Cardiac septum (tissue), 1 donor: ENCODE measurements at places on chromosomes 1 and 21.

- DNase-seq = no peak
Measured at GRCh38 chr1:110476028-110476765, 25.2 kb downstream of the PROK1 start.

DNA sequence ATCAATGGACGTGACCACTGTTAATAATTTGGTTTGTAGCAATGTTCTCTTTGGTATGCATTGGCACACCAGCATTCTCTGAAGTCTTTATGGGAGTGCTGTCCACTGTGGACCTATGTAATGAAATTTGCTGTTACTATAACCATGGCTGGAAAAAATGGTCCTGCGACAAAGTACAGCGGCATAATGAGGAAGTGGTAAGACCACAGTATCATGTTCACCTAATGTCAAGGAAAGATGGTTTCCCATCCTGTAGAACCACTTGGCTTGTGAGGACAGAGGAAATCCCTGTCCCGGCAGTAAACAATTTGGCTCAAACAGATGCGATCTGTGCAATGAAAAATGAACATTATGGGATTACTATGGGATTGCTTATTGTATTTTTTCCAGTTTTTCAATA, 173.9 kb upstream of the IVNS1ABP start:
- DNase-seq = no peak

GRCh38 chr1:22817462-22817861, 106.8 kb downstream of the EPHB2 start:
- no peak for DNase-seq

- no peak for DNase-seq
Measured at GRCh38 chr1:2470290-2471158, 5.6 kb upstream of the PLCH2 start.

GRCh38 chr1:68234094-68234493, 1.8 kb upstream of the WLS start:
- DNase-seq = no peak

DNA sequence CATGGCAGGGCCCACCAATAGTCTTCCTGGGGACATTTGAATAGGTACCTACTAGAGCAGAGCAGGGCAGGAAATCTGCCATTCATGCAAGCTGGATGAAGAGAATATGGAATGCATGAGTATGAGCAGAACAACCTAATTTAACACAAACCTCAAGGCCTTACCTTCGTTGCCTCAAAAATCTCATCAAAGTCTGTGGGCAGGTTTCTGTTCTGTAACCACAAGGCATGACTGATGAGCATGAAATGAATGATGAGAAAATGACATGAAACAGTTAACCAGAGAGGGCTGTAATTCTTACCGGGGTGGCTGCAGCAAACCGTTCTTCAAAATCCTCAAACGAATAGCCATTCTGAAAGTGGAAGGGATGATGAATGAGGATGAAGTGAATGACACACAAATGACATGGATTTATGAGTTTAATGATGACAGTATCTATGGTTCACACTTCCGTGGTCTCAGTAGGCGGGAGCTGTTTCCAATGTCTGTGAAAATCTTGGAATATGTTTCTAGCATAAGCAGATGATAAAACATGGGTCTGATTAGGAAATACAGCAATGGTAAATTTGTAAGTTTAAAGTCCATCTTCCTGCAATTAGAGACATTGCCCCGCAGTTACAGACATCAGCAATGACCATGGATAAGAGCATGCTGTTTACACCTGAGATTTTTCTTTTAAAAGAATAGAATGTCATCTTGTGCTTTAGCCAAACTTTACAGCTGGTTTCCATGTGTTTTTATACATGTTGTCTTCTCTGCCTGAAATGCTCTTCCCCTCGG, 67.6 kb upstream of the C8B start:
- no peak for DNase-seq

- DNase-seq = no peak
Measured at GRCh38 chr1:167832693-167833092, 81.2 kb downstream of the ADCY10 start.

DNA sequence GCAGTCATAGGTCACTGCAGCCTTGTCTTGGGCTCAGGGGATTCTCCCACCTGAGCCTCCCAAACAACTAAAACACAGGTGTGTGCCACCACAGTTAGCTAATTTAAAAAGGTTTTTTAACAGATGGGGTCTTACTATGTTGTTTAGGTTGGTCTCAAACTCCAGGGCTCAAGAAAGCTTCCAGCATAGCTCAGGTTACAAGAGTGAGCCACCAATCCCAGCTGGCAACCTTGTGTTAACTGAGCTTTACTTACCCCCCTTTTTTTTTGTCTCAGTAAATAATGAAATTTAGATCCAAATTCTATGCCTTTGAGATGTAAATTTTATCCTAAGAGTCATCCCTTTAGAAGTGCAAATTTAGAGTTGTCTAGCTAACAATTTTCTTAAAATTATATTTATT, 103.9 kb upstream of the OLFM3 start:
- DNase-seq = no peak

GRCh38 chr1:101216623-101217022, 20.2 kb upstream of the S1PR1 start:
- no peak for DNase-seq

DNA sequence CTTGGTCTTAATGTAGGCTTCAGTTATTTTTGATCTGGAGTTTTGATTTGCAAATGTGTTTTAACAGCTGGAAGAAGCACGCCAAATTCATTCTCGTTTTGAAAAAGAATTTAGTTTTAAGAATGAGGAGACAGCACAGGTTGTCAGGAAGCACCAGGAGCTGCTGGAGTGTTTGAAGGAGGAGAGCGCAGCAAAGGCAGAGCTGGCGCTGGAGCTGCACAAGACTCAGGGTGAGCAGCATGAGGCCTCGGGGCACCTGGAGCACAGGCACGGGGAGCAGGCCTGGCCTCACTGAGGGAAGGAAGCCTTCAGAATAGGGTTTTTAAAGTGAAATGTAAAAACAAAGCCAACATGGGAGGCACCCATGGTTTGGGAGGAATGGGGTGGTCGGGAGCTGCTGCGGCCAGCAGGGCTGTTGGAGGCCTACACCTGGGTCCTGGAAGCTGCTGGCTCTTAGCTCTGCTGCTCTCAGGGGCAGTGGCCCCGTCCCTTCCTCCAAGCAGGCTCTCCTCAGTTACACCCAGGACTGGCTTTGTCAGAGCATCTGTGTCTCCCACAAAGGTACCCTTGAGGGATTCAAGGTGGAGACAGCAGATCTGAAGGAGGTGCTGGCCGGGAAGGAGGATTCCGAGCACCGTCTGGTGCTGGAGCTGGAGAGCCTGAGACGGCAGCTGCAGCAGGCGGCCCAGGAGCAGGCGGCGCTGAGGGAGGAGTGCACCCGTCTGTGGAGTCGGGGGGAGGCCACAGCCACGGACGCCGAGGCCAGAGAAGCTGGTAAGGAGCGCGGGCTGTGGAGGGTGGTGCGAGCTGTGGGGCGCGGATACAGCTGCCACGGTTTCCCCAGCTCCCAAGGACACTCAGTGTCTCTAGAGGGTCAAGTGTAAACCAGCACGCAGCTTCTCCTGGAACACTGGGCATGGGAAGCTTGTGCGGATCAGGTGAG, 66.9 kb downstream of the PCNT start:
- DNase-seq = no peak

DNA sequence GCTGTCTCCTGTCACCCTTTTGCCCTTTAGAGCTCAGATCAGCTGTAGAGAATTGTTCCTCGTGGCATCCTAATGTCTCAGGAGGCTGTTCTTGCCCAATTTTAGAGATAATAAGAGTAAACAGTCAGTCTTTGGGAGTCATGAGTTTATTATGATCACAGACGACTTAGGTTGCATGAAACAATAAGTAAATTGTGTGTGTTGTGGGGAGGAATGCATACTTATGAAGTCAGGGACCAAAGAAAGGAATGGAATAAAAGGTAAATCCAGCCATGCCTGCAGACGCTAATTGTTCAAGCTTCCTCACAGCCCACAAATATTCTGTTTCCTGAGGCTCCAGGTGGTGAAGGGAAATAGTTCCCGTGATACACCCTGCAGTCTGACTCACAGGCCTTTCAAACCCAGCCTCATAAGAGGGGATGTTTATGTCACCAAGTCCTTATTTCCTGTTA, 897 bp downstream of the EPHX4 start:
- no peak for DNase-seq

DNA sequence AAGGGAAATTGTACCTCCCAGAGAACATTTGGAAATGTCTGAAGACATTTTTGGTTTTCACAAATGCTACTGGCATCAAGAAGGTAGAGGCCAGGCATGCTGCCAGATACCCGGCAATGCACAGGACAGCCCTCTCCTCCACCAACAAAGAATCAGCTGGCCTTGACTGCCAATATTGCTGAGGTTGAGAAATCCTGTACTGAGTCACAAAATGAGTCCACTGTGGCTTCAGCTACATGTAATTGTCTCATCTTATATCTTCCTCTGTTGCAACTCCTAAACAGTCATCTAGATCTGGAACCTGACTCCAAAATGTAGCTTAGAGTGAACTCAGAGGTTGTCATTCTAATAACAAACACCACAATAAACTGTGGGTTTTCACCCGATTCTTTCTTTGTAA, 327.5 kb upstream of the POGK start:
- DNase-seq = no peak

DNA sequence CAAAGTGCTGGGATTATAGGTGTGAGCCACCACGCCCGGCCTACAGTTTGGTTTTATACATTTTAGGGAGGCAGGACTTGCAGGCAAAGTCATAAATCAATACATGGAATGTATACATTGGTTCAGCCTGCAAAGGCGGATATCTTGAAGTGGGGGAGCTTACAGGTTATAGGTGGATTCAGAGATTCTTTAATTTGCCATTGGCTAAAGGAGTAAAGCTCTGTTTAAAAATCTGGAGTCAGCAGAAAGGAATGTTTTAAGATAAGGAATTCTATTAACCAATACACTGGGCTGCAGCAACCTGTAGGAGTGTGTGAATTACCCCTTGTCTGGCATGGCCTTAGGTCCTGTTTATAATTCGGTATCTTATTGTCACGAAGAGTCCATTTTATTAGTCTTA, 57.6 kb downstream of the OPTC start:
- no peak for DNase-seq

DNA sequence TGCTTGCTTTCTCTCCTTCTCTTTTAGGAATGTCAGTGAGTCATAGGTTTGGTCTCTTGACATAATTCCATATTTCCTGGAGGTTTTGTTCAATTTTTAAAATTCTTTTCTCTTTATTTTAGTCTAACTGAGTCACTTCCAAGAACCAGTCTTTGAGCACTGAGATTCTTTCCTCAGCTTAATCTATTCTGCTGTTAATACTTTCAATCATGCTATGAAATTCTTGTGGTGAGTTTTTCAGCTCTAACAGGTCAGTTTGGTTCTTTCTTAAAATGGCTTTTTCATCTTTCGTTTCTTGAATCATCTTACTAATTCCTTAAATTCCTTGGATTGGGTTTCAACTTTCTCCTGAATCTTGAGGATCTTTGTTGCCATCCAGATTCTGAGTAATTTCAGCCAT, 321.0 kb downstream of the PTBP2 start:
- DNase-seq = no peak

DNA sequence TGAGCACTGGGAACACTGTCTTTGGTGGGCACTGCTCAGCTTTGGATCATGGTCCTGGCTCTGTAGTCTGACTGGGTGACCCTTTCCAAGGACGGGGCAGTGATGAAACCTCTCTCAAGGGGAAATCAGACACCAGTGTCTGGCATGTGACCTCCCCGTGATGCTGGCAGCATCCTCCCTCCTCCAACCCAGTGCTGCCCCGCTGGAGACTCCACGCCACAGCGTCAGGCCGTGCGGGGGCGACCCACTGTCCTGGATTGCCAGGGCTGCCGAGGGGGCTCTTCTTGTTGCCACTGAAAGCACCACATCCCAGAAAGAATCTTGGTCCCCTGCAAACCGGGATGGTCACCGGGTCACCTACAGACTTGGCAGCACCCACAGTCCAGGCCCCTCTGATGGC, 146.4 kb upstream of the ARHGEF16 start:
- no peak for DNase-seq

DNA sequence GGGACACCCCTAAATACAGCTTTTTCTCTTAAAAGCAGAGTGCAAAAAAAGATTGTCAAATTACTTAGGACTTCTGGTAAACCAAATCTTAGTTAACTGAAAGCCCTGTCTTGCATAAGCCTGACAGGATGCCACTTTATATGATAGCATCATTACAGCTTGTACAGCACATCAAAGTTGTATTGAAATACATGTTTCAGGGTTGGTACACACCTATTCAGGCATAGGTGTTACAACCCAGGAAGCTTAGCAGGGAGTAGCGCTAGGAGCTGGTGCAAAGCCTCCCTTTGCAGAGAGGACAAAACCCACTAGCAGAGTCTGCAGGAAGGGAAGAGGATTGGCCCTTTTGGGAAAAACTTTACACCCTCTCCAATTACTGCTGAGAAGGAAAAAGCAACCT, 258.9 kb upstream of the SGIP1 start:
- DNase-seq = no peak

DNA sequence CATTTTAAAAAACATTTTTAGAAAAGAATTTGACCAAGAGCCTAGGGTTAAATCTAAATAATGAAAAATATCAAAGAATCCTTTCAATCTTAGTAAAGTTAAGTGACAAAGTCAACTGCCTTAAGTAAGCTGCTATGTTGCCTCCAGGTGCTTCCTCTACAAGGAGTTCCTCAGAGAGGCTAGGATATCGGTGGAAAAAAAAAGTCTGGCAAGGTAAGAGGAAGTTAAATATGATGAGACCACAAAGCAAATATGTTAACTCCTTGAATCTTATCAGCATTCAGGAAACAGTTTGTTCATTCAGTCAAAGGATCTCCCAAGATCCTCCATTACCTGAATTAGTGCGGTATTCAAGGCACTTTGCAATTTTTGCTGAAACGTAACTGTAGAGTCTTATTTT, 563.5 kb downstream of the PTPRC start:
- no peak for DNase-seq

- DNase-seq = no peak
Measured at GRCh38 chr1:69433073-69433472, 134.6 kb upstream of the LRRC7 start.

DNA sequence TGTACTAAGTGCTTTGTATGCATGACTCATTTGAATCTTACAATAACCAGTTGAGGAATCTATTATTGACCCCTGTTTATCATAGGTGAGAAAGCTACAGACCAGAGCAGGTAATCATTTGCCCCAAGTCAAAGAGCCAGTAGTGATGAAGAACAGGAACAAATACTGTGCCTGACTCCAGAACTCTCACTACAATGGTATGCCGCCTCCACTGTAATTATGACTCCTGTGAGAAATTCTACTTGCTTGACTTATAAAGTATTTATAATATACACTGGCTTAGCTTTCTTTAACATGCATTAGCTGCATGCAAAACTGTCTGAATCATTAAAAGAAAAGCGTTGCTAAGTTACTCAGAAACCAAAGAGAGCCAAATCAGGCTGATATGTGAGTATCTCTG, 92.6 kb downstream of the ZNF281 start:
- DNase-seq = no peak
